ENCODE measurements at places on chromosomes 7 and 10.

GRCh38 chr7:139687980-139688632 lies 89.7 kb downstream of the HIPK2 start:
- no peak for DNase-seq

DNA sequence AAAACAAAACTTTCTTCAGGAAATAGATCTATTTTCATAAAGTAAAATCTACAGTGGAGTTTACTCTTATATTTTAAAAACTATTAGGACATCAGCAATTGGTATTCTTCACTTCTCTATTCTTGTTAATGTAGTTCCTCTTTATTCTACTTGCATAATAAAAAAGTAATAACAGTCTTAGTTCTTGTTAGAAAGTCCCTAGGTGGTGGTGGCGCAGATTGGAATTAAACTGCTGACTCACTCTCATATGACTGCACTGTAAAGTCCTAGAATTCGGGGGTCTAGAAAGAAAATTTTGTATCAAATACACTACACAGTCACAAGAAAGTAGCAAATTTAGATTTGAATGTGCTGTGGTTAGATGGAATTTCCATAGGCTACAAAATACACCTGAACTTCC lies 44.6 kb upstream of the TES start:
- DNase-seq = no peak

GRCh38 chr7:1895664-1896515 lies 225.8 kb downstream of the ELFN1 start:
- no peak for DNase-seq

- DNase-seq = no peak
Measured at GRCh38 chr7:118944271-118944670, 719.8 kb downstream of the ANKRD7 start.

DNA sequence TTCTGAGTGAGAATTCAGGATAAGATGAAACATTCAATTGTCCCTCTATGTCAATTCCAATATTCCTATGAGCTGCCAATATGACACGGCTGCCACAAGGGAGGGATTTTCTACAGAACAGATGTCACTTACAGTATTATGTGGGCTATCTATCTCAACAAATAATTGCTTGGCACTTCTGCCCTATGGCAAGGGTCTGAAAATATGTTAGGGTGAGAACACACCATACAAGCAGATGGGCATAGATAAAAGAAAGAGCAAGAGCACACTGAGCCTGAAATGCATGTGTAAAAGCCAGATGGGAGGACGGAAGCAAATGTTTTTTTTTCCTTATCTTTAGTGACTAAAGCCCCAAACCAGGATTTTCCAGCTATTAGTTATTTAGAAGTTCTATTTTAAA lies 70.1 kb upstream of the TFEC start:
- DNase-seq = no peak

DNA sequence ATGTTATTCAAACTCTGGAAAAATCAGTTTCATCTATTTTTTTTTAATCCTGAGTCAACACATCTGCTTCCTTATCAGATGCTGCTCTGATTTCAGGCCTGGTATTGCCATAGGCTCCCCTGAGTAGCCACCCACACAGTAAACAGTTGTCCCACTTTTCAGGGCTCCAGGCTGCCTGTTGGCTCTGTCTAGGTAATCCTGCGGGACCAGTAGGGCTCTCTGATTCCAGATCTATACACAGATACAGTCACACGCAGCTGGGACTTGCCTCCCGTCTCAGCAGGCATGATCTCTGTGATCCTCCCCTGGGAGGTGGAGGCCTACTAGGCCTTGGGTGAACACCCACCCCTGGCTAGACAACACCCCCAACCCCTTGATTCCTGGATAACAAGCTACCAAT lies 206.1 kb downstream of the CREB5 start:
- no peak for DNase-seq

GRCh38 chr7:139731802-139732470 lies 45.9 kb downstream of the HIPK2 start:
- peak; percentile 14 for DNase-seq

GRCh38 chr10:113610631-113611601 lies 52.9 kb downstream of the NRAP start:
- DNase-seq = no peak

GRCh38 chr7:137642031-137642430 lies 204.7 kb downstream of the DGKI start:
- no peak for DNase-seq

DNA sequence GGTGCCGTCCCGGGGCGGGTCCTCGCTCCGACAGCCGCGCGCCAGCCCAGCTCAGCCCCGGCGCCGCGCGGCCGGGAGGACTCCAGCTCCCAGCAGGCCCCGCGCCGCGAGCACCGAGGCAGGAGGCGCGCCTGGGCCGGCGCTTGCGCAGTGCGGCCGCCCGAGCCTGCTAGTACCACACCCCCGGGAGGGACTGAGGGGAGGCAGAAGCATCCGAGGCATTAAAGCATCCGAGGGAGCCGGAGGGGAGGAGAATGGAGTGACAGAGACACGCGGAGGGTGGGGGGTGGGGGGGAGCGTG lies at the start of gene GRK5:
Gene GRK5 (plus strand): TSS at position 206 of the 301 bp plus-strand sequence. CDS start 347 bp downstream, outside the sequence.
- peak; percentile 88 for DNase-seq

DNA sequence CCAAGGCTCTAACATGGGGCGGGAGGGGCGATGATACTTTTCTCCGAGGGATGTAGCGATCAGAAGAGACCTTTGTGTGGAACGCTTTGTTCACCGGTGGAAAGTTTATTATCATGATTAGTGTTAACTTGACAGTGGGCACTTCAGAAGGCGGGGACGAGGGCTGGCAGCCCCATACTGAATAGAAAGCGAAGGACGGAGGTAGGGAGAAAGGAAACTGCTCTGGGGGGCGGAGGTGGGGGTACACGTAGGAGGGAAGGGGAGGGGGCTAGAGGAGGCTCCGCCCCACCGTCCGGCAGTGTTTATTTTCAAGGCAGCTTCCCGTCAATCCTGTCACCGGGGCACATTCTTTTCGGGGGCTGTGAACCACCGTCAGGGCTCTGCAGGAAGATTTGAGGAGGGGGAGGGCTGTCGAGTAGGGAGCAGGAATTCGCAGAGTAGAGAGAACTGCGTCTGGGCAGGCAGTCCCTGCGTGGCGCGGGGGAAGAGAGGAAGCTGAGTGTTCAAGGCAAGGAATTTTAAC lies 9.4 kb upstream of the NKX2-3 start:
- no peak for DNase-seq

GRCh38 chr10:6139470-6139869 lies 50.6 kb downstream of the RBM17 start:
- no peak for DNase-seq

GRCh38 chr7:94115316-94115715 lies 111.2 kb upstream of the BET1 start:
- DNase-seq = no peak

Measured in NCI-H2081 (cell line).